ENCODE measurements at places on chromosomes 4 and X.

GRCh38 chrX:16601885-16602284, 48.1 kb upstream of the S100G start:
- DNase-seq, result no peak

DNA sequence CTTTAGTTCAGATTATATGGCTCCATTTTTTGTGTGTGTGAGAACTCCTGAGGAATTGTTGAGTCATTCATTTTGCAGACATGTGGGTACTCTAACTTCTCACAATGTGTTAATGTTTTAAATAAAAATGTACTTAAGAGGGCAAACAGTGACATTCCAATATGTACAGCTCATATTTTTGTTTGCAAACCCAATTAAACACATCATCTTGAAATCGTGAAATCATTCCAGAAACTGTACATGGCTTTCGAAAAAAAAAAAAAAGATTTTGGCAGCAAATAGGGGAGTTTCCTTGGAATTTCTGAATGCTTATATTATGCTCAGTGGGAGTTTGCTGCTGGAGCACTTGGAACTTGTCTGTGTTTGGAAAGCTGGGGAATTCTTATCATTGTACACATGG, 85.0 kb downstream of the HPGD start:
- DNase-seq, result no peak

GRCh38 chr4:118716304-118716703, 31.1 kb downstream of the METTL14 start:
- no peak for DNase-seq

DNA sequence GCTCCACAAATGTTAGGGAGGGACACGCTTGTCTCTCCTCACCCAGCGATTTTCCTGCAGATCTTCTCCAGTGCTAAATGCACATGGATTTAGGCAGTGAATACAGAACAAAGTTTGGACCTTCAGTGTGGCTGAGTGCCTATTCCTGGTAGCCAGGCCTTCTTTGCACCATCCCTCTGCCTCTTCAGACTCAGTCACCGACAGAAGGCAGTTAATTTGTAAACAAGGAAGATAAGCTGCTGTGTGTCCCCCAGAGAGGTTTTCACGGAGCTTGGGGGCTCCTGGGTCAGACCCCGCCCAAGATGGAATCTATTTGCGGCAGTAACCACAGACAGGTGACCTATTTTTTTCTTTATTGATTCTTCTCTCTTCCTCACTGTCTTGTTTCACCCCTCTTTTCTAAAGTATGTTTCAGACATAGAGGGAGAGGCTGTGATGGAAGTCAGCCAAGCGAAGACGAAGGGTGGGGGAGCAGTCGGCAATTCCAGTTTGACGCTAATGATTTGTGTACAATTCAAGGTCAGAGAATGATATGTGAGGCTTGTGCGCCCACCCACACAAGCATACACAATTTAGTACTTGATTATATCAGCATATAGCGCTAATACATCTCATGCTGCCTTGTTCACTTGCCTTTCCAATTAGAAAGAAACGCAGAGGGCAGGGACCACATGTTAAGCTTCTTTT, 200.8 kb downstream of the MGST2 start:
- no peak for DNase-seq

GRCh38 chr4:67198727-67199126, 346.6 kb downstream of the CENPC start:
- DNase-seq, result no peak

GRCh38 chrX:130902446-130902782, 595 bp downstream of the ENOX2 start:
- DNase-seq, result no peak

- no peak for DNase-seq
Measured at GRCh38 chr4:1357356-1358248, 10.6 kb downstream of the UVSSA start.

DNA sequence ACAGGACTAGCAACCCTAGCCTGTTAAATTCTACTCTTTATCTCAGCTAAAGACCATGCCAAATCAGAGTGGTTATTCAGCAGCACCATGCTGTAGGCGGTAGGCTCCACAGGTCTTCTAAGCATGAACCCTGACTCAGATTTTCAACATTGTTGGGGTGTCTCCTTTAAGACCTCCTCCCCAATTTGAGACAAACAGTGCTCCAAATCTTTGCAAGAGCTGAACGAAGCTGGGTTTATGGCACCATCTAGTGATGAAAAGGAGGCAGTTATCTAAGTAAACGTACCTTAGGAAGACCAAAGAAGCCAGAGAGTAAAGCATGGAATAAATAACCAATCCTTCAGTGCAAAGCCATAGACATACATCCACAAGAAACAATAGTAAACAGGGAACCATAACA, 334.5 kb upstream of the SLC7A11 start:
- DNase-seq, result no peak

DNA sequence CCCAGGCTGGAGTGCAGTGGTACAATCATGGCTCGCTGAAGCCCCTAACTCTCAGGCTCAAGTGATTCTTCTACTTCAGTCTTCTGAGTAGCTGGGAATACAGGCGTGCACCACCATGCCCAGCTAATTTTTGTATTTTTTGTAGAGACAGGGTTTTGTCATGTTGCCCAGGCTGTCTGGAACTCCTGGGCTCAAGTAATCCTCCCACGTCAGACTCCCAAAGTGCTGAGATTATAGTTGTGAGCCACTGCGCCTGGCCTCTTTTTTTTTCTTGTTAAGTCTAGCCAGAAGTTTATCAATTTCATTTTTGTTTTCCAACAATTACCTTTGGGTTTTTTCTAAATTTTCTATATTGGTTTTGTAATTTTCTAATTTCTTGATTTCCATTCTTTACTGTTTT, 100.6 kb downstream of the GC start:
- no peak for DNase-seq

GRCh38 chrX:19810006-19810774, 77.2 kb downstream of the SH3KBP1 start:
- DNase-seq, result no peak

DNA sequence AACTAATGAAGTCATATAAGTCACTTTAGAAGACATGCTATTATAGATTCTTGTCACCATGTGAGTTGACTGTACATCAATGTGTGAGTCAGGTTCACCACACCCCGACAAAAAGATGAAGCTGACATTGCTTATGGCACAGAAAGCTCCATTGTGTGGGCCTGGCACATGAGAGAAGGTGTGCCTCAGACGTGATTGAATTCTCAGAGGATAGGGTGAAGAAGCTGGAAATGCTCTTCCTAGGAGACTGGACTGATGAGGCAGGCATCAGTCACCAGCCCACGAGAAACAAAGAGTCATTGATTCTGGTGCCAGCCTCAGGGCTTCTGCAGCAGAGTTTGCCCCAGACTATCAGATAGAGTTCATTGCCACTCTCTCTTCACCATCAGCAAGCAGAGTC, 35.9 kb upstream of the LRAT start:
- DNase-seq, result no peak

DNA sequence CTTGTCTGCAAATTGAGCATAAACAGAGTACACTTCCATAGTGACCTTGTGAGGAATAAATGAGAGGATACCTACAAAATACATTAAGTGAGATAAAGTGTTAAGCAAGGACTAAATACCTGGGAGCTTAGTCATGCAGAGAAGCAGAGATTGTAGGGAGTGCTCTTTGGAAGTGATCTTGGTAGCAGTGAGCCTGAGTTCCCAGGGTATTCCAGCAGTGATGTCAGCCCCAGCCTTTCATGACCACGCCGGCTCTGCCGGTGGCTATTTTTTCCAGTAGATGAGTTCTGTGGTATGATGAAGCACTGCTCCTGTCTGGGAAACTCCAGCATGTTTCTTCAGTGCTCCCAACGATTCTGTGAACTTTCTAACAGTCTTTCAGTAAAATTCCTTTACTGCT, 391.5 kb upstream of the IGFBP7 start:
- DNase-seq, result no peak

- no peak for DNase-seq
Measured at GRCh38 chr4:183391204-183391603, 53.2 kb upstream of the CDKN2AIP start.

DNA sequence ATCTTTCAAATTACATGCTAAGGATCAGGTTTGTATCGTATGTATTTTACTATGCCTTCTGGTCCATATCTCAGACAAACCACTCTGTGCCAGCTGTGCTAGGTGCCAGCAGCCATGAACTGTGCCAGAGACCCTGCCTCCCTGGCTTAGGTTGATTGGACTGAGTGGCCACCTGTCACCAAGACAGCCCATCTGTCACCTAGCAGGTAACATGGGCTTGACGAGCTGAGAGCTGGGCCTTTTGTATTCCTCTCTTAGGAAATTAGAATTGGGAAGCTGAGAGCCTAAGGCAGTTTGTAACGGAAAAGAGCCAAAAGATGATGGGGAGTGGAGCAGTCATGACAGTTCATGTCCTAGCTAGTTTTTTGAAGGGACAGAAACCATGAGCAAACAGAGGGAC, 42.5 kb downstream of the TMEM164 start:
- no peak for DNase-seq

GRCh38 chr4:128347930-128348660, 60.5 kb upstream of the PGRMC2 start:
- DNase-seq, result no peak

DNA sequence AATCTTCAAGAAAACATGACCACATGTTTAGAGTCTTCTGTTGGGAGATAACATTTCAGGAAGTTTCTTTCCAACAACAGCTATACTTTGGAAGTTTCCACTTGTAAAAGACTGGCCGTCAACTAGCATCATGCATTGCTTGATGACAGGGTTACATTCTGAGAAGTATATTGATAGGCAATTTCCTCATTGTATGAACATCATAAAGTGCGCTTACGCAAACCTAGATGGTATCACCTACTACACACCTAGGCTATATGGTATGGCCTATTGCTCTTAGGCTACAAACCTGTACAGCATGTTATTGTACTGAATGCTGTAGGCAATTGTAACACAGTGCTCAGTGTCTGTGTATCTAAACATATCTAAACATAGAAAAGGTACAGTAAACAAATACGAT, 25.4 kb upstream of the CD40LG start:
- DNase-seq, result no peak

DNA sequence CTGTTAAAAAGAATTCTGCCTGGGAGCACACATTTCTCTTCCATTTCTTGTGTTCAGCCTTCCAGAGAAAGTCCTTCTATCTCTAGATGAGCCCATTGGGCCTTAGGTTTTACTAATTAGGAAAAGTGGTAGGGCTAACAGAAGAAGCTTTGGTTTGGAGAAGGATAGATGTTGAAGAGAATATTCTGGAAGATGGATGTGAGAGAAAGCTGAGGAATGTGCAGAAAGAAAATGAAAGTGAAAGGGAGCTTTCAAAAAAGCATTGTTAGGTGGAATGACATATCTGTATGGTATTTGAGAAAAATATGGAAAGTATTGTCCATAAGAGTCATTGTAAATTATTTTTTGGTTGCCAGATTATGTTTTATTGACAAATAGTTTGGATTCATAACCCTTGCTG, 474.8 kb upstream of the SLIT2 start:
- no peak for DNase-seq

DNA sequence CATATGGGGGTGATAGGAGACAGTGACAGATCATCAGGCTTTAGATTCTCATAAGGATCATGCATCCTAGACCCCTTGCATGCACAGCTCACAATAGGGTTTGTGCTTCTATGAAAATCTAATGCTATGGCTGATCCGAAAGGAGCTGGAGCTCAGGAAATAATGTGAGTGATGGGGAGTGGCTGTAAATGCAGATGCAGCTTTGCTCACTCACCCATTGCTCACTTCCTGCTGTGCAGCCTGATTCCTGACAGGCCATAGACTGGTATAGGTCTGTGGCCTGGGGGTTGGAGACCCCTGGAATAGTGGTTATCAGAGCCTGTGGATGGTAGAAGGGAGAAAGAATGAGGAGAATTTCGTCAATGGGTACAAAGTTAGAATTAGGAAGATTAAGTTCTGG, 2751.1 kb downstream of the ARAP2 start:
- DNase-seq, result no peak

DNA sequence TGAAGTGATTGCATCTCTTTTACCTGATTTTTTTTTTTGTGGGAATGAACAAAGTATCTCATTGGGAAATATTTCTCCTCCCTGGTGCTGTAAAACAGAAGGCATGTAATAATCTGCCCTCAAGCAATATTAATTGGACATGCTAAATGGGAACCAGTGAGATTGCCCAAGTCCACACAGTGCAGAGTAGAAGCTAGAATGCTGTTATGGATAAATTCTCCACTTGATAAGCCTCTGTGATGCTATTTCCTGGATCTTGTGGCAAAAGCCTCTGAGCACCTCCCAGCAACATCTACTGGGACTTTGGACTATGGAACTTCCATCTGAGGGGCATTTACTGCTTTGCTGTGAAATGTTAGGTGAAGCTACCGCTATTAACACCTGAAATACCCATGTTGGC, 46.9 kb upstream of the YTHDC1 start:
- DNase-seq, result no peak

DNA sequence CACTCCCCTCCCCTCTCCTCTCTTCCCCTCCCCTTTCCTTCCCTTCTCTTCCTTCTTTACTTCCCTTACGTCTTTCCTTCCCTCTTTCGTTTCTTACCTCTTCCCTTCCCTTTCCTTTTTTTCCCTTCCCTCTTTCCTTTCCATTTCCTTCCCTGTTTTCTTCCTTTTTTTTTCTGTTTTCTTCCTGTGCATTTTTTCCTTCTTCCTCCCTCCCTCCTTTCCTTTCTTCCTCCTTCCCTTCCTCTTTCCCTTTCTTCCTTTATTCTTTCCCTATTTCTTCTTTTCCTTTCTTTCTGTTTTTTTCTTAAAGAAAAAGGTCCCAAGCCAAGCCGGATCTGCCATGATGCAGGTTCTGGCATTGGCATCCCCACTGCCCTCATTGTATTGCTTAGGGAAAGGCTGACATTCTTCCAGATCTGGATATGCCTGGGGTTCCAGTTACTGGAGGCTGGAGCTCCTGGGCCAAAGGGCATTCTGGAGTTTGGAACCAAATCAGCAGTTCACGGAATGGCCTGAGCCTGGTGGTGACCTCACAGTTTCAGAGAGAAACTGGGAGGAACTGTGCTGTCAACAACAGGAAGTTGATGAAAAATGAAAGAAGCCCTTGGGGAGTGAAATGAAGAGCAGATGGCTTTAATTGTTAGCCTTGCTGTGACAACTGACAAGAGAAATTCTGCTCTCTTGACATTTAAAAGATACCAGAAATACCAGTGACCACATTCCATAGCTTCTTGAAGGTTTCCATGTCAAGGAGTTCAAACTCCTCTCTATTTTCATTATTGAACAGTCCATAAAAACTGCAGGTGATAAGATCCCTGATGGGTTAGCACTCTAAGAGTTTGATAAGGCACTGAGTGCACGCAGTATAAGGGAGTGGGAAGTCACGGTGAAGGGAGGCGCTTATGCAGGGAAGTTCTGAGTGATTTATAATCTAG, 622.1 kb downstream of the SPRY1 start:
- DNase-seq, result no peak

GRCh38 chrX:17584248-17584681, 153.0 kb upstream of the SCML1 start:
- DNase-seq, result no peak

DNA sequence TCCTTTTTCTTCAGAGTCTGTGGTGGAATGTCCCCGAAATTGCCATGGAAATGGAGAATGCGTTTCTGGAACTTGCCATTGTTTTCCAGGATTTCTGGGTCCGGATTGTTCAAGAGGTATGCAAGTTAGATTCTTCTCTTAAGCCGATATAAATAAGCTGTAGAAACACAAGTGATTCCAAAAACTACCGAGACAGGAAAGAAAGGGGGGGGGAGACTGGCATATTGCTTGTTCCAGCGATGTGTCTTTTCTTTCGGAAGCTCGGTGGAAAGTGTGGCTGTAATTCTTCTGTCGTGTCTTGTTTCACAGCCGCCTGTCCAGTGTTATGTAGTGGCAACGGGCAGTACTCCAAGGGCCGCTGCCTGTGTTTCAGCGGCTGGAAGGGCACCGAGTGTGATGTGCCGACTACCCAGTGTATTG, 236.9 kb downstream of the DCTD start:
- no peak for DNase-seq

Data from naive thymus-derived CD8-positive, alpha-beta T cell (primary cell).